ENCODE measurements at places on chromosomes 1 and 21. TPM values are rescaled to one million over a fixed set of nuclear protein-coding genes. Genes with fewer than 3 reads are reported as not detected.

Gene S100B
- total RNA-seq: 7.5 TPM

Gene MAP3K21
- 11.9 TPM for total RNA-seq

Gene LCE1A
- not detected for total RNA-seq

Gene PAX7
- not detected for total RNA-seq

Data from mucosa of gallbladder (tissue), 1 donor.